ENCODE measurements at places on chromosomes 11 and 22.

DNA sequence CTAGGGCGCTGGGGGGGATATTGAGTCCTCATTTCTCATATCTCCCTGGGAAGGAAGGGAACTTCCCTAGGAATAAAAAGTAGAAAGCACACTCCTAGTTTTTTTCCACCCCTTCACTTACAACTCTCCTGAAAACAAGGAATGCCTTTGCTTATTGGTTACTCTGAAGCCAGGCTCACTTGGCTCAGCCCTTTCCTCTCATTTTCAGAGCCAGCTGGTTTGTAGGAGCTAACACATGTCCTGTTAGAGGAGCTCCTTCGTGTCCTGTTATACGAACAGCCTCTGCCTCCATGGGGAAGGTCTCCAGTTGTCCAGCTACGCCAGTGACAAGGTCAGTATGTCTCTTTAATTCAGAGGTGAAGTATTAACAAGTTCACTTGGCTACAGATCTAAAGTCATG lies 17.6 kb downstream of the ALKBH8 start:
- no peak for DNase-seq

- DNase-seq, result no peak
Observed at GRCh38 chr11:44338698-44339529, 29.0 kb upstream of the ALX4 start.

- no peak for DNase-seq
Observed at GRCh38 chr11:1913271-1914060, 6.0 kb upstream of the TNNT3 start.

- DNase-seq, result no peak
Observed at GRCh38 chr11:61477126-61477525, 31.4 kb upstream of the LRRC10B start.

DNA sequence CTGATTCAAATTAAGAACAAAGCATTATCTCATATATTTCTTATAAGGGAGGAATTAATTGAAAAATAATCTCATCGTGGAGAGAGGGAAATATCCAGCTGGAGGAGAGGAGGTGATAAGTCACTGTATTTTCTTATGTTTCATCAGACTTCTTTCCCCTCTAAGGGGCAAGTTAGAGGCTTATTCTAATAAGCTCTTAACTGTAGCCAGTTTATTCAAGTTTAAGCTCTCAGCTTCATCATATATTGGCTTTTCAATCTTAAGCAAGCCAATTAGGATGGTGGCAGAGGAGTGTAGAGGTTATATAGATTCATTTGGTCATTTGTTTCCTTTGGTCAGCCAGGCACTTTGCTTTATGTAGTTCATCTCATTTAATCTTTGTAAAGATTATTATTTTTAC lies 256.7 kb downstream of the GRM5 start:
- no peak for DNase-seq

- no peak for DNase-seq
Observed at GRCh38 chr11:130721736-130722135, 194.5 kb downstream of the SNX19 start.

DNA sequence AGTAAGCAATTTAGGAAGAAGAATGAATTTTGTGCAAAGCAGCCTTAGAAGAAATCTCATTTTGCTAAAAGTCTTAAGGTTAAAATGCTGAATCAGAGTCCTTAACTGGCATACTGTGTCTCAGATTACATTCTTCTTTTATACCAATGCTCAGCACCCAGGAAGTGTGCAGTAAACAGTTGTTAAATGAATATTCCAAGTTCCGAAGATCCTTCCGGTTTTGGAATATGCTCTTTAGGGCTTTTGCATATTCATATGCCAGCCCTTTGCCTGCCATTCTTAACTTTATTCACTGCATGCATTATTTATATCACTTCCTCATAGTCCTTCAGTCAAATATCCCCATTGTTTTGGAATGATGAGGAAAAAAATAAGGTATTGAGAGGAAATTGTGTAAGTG lies 242.0 kb downstream of the DDX10 start:
- no peak for DNase-seq

DNA sequence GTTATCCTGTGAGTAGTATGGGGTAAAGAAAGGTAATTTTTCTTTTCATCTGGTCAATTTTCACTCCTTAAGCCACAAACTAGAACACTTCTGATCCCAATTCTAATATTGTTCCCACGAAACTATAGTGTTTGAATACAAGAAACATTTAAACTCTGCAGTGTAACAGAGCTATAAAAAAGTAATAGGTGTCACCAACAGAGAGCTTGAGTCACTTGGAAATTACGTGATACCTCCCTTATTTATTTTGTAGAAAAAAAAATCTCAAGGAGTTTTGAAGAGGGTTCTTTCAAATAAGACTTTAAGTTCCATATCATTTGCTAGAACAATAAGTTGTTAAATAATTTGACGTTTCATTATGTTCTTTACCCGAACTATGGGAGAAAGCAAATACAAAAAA lies 959.4 kb downstream of the JRKL start:
- no peak for DNase-seq

- no peak for DNase-seq
Observed at GRCh38 chr22:36840106-36840505, 20.7 kb upstream of the NCF4 start.

DNA sequence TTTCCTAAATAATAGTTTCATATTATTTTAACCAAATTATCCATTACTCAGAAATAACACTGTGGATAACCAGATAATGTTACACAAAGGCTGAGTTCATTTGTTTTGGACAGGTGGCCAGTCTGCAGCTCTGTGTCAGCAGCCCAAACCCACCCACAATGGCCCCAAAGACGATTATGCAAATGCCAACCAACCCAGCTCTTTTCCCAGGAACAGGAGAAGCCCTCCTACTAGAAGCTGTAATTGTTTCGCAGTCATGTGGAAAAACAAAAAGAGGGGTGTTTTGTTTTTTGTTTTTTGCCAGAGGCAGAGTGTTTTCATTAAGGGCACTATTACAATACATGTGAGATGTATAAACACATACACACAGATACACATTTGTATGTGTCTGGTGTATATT lies 102.1 kb downstream of the FCHSD2 start:
- no peak for DNase-seq

DNA sequence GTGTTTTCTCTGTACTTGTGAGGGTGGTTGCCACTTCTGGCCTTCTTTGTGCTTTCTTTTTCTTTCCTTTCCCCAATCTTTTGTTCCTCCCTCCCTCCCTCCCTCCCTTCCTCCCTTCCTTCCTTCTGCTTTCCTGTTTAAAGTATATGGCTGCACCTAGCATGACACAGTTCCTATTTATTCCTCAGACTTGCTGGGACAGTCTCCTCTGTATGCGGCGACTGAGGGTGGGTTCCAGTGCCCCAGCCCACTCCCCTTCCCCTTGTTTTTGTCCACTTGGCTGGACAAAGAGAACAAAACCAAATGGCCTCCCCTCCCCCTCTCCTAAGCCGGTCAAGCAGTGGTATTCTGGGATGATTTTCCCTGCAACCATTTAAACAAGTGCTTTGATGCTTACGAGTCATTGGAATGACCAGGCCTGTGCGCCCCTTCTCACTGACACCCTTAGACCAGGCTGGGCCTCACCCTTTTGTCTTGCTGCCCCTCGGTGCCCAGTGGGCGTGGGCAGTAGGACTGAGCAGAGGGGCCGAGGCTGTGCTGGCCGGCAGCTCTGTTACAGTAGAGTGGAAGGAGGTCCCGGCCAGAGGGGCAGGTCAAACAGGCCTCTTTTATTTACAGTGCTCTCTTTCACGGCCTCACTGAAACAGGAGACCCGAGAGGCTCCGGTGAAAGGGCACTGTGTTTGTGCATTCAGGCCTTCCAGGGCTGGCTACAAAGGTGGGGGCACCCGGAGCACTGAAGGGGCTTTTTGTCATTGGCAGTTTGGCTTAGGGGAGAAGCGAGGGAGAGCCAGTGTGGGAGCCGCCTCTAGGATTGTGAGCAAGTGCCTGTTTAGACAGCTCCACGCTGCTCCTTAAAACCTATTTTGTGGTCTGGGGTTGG lies 32.2 kb downstream of the ZBTB16 start:
- no peak for DNase-seq

DNA sequence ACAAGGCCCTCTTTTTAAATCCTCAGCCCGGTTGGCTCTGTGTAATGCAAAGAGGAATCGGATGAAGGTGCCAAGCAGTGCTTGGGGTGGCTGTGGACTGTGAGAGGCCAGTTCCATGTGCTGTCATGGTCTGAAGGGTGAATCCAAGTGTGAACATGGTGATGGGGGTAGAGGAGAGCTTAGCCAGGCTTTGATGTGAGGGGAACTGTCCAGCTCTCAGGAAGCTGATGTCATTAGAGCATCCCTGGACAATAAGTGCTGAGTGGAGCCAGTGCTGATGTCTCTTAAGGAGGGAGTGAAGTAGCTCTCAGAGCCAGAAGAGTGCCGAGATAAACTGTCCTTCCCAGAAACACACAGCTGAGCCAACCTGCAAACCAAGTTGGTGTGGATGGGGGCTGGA lies 53.6 kb downstream of the NAV2 start:
- peak; percentile 8 for DNase-seq

GRCh38 chr22:20218987-20219386 lies 49.1 kb downstream of the RTN4R start:
- no peak for DNase-seq

- DNase-seq, result no peak
Observed at GRCh38 chr11:62069986-62070919, 53.6 kb upstream of the INCENP start.

DNA sequence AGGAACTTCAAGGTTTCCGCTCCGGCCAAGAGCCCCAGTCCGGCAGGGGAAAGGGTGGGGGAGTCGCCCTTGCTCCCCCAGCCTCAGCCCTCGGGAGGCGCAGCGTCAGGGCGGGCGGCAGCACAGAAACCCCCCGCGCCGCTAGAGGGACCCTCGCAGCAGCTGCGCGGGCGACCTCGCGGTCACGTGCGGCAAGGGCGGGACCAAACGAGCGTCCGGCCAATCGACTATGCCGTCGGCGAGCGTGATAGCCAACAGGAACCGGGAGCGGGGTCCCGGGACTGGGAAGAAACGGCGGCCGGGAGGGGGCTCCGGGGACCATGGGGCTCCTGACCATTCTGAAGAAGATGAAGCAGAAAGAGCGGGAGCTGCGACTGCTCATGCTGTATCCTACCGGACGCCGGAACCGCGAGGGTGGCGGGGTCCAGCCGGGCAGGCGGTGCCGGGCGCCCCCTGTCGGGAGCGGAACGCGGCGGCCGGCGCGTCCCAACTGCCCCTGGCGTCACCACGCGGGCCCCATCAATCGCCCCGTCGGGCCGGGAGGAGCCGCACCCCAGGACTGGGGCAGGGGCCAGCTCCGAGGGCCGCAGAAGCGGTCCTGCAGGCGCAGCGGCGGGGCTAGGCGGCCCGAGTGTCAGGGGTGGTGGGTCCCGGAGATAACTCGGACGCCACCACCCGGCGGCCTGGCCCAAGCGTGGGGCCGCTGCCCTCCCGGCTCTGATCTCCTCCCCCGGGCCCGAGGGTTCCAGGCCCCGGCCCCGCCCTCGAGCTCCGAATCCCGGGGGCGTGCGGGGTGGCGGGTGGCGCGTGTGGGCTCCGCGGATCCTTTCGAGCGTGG lies at the start of gene ARL2:
ARL2 (plus strand) TSS at position 273 of the 838 bp plus-strand sequence; CDS start at position 321, 48 bp downstream.
- peak; percentile 55 for DNase-seq

GRCh38 chr22:40819599-40820140 lies 524 bp upstream of the SLC25A17 start:
- DNase-seq, result no peak

DNA sequence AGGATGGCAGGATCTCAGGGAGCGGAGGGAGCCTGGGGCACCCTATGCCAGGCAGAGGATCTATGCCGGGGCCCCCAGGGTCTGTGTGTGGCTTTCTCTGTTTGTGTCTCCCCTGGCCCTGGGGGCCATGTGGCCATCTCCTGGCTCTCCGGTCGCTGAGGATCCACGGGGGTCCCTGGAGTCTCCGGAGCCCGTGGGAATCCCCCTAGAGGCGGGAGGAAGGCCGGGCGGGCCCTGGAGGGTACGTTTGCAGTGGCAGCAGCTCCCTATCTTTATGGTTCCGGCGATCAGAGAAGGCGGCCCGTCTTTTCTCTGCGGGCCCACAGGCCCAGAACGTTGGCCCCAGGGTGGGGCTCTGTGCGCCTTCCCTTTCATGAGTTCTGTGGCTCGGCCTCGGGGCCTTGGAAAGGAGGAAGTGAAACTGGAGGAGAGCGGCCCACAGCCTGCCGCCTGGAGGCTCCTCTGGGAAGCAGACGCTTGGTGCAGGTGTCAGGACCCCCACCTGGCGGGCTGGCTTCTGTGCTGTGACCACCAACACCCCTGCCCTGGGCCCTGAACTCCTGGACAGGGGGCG lies 82.1 kb downstream of the KCNQ1 start:
- no peak for DNase-seq

- DNase-seq, result no peak
Observed at GRCh38 chr22:19569276-19569640, 45.0 kb upstream of the CLDN5 start.

GRCh38 chr11:77416357-77416756 lies 57.5 kb downstream of the PAK1 start:
- DNase-seq, result no peak

DNA sequence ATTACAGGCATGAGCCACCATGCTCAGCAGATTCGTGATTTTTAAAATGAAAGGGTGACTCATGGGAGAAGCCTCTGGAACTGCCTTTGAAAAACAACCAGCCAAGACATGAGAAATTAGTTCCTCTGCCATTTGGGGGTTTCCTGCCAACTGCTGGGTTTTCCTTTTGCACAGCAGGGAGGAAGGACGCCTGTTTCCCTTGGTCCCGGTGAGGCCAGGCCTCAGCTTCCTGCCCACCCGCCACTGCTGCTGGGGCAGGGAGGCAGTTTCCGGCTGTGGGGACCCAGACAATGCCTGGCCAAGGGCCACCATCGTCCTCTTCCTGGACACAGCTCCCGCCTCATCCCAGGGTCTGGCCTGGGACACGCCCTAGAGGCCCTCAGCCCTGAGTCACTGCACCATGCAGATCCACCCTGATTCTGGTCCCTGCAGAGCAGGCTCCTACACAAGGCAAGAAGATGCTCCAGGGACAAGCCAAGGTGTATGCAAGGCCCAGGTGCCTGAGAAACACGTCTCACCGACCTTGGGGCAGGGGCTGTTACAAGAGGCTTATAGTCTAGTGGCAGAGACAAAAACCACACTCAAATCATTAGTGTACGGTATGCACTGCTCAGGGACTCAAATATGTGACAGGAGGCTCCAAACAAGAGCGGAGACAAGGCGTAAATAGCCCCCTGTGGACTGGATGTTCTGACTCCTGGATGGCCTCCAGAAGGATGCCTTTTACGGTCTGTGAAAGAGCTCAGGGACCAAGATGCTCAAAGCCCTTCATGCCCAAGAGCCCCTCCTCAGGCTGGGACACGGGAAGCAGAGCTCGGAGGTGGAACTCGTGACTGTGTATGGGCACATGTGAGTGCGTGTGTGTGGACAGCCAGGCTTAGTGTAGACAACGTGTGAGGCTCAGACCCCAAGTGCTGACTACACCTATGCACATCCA lies 10.0 kb downstream of the PPM1F start:
- peak; percentile 40 for DNase-seq

- DNase-seq, result no peak
Observed at GRCh38 chr22:29197096-29197495, 8.6 kb upstream of the EMID1 start.
